CD4-positive, alpha-beta T cell treated with Interferon alpha-2 for 1 hour (primary cell): ENCODE measurements at places on chromosomes 3 and 15.

GRCh38 chr15:48556159-48556897, 89.2 kb downstream of the FBN1 start:
- DNase-seq: no peak

DNA sequence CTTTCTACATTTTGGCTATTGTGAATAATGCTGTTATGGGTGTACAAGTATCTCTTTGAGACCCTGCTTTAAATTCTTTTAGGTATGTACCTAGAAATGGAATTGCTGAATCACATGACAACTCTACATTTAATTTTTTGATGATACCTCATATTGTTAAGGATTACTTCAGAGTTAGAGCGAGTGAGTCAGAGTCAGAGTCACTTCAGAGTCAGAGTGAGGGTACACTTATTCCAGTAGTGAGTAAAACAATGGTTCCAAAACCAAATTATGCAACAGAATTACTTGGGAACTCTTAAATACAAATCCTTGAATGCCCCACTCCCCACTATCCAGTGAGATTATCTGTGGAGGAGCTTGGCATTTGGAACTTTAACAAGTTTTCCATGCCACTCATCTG, 50.3 kb upstream of the SNRK start:
- DNase-seq: no peak

DNA sequence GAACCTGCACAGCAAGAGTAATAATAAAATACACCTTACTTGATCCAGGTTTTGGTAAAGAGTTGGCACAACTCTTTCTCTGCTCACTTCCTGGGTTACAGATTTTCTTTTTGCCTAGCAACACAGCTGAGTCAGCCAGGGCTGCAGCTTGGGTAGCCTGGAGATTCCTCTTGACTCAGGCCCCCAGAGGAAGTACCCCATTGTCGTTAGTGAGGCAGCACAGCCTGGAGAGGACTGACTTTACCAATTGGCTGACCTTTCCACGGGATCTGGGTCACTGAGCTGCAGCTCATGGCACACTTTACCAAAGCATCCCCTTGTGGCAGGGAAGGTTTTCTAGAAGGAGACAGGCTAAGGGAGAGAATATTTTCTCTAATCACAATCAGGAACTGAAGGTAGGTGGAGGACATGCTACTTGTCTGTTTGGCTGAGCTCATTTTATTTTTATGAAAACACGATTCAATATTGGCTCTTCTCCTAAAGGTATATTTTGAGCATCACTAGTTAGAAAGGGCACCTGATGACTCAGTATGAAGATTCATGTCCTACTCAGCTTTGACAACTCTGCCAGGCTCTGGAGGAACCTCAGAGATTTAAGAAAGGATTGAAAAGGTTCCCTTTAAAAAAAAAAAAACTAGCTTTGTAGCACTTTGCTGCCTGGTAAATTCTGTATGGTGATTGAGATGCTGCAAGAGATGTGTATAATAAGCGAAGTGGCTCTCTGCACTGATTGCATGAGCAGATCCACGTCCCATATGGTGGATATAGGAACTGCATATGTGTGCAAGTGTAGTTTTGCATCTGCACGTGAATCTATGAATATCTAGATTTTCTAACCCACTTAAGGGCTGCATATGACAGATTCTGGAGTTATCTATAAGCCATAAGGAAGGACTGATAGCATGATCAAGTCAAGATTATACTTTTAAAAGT, 124.8 kb downstream of the CHDH start:
- DNase-seq: no peak

DNA sequence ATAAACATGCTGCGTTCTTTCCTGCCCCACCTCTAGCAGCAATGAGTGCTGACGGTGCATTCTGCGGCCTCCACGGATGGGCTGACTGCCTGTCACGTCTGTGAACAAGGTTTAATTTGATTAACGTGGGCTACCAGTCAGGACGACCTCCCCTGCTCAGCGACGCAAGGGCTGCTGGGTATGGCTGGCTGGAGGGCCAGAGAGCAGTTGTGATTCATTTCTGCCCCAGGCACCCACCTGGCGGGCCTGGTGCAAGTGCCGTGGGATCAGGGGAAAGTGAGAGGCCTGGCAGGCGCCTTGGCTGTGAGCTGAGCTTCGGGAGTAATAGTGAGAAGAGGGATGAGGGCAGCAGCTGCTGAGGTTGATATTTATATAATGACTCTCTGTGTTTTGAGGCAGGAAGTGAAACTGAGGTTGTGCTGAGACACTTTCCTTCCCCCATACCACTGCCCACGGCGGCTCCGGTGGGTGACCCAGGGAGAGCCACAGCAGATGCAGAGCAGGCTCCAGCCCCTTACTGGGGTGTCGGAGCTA, 190.4 kb upstream of the BCL6 start:
- DNase-seq: peak; percentile 32

- no peak for DNase-seq
Observed at GRCh38 chr3:9135526-9135925, 113.9 kb downstream of the SRGAP3 start.

DNA sequence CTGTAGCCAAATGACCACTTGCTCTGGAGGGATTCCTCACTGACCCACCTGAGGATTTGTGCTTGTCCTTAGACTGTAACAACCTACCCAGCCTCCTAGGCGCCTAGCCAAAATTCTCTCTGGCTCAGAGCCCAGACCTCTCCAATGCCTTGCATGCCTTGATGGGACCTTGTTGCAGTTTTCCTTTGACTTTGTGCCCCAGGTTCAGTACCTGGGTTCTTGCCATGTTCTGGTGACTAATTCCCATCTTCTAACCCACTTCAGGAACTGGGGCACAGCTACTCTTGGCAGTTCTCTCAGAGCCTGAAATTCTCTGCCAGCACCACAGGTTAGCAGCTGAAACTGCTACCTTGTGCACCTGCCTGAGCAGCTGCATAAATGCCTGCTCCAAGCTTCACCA, 27.0 kb upstream of the UBE3A start:
- no peak for DNase-seq

- no peak for DNase-seq
Observed at GRCh38 chr3:123929325-123929724, 31.7 kb downstream of the CCDC14 start.

DNA sequence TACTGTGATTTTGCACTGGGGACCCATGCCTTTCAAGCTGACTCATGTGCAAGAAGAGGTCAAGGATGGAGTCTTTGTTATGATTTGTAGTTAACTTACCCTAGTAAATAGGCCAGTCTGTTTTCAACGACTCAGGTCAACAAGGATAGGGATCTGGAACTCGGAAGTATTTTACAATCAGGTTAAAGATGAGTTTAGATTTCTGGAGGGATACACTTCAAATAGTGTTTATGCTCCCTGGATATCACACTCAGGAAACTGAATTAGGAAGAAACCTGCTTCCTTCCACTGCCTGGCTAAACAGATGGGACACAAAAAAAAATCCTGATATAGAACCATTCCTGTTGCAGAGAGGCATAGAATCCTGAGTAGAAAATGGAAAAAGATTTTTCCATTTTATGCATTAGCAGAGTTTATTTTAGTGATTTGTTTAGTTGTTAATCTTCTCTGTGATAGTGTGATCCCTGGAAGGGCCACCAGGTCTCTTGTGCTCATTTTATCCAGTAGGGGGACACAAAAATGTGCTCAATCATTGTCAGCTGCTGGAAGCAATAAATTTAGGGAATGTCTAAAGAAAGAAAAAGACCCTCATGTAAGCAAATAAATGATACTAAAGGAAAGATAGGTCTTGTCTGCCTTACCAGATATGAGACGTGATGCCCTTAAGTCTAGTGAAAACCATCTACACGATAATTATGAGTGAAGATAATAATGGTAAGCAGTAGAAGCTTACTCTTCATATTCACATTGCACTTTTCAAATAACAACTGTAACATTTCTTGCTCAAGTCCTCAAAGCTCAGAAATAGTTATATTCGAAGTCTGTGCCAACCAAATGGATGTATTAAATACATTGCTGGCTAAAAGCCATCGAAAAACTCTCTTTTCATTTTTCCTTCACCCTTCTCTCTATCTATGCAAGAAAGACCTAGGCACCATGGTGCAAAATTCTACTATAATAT, 452.1 kb upstream of the KCNMB2 start:
- no peak for DNase-seq

- peak; percentile 48 for DNase-seq
Observed at GRCh38 chr3:42610976-42611375, 10.5 kb downstream of the NKTR start.

- DNase-seq: no peak
Observed at GRCh38 chr3:2908693-2909351, 201.4 kb downstream of the IL5RA start.

DNA sequence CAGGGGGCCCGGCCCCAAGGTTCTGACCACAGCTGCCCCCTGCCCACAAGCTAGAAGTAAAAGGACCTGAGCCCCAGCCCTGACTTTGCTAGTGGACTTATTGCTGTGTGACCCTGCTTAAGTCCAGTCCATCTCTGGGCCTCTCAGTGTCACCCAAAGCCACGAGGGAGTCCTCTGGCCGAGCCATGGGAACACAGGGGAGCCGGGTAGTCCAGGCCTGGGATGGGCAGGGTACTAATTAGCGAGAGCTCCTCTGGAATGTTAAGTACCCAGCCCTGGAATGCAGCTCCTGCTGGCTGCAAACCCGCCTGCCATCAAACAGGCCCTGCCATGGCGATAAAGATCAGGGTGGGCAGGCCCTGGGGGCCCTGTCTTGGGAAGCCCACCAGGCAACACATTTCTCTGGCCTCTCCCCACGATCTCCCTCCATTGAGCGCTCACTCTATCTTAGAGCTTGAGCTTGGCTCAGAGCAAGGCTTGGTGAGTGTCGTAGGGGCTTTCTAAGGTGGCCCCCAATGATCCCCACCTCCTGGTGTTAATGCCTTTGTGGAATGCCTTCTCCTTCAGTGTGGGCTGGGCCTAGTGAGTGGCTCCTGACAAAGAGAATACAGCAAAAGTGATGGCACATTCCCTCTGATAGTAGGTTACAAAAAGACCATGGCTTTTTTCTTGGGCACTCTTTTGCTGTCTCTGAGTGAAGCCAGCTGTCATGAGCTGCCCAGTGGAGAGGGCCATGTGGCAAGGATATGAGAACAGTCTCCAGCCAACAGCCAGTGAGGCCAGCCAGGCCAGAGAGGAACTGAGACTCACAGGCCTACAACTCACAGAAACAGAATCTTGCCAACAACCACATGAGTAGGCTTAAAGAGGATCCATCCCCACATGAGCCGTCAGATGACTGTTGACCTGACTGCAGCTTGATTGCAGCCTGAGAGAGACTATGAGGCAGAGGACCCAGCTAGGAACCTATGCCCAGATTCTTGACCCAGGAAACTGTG, 133.1 kb downstream of the SMAD6 start:
- no peak for DNase-seq

DNA sequence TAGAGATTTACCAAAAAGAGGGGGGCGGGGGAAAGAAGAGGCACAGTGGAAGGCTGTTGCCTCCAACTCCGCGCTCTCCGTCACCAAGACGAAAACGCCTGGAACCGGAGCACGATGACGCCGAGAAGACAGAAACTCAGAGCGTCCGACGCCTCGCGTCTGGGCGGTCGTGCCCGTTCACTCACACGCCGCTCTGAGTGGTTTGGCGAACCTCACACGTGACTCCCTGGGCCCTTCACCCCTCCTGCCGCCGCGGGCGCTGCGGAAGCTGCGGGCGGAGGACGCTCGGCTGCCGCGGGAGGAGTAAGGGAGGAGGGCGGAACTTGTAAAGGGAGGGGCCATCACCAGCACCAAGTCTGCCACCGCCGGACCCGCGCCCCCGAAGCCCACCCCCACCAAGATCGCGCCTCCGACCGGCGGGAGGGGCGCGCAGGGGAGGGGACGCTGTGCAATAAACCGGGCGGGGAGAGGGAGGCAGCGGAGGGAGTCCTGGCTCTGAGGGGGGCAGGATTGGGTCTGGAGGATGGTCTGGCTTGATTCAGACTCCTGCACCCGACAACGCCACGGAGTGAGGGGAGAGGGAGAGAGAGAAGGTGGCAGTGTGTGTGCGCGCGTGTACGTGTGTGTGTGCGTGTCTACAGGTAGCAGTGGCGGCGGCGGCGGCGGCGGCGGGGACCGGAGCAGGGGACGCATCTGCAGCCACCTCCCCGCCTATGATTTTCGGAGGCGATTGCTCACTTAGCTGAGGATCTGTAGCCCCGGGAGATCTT, 1.9 kb upstream of the NLGN1 start:
- peak; percentile 46 for DNase-seq

GRCh38 chr3:23567917-23568316, 237.8 kb upstream of the UBE2E1 start:
- no peak for DNase-seq

DNA sequence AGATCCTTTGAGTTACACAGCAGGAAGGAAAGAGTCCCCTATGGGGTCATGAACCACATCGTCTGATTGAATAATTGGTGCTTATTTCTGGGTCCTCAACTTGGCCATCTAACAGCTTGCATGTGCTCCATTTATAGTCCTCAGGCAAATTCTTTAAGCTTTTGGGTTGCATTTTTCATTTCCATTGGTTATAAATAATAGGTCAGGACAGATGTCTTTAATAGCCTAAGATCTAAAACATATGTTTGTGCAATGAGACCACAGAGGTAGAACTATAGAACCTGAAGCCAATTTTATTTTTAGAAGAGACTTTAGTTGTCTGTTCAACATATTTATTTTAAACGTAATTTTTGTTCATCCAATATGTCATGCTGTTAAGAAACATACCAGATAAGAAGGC, 43.2 kb downstream of the CD200R1L start:
- no peak for DNase-seq

GRCh38 chr3:195033531-195034091, 237.3 kb downstream of the XXYLT1 start:
- no peak for DNase-seq

DNA sequence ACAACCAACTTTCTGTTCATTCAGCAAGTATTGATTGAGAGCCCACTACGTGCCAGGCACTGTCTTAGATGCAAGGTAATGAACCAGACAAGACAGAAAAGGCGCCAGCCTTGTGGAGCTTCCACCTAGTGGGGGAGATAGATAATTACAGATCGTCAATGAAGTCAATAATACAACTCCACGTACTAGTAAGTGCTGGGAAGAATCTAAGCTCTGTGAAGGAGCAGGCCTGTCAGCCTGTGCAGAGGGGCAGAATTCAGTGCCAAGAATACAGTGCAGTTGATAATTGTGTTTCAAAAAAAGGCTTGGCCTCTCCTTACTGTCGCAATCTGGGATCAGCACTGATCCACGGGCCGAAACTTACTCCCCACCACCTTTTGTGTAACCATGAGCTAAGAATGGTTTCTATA, 186.3 kb downstream of the FEZF2 start:
- DNase-seq: no peak

DNA sequence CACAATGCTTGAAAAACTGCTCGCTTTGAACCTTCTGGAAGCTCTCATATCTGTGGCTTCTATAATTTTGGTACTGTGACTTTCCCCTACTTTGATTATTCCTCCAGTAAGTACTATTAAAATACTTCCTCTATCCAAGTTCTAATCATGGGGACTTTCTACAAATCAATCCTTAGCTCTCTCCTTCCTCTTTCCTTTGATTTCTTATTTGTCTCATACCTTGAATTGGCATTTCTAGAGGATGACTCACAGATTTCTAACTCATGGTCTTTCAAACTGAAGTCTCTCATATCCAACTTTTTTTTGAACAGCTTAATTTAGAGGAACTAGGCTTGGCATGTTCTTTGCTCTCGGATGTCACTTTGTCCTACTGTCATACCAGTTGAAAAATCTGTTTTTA, 241.8 kb downstream of the TBC1D5 start:
- no peak for DNase-seq
